ENCODE measurements at places on chromosomes 2 and 18. TPM values are rescaled to one million over a fixed set of nuclear protein-coding genes. Genes with fewer than 3 reads are reported as not detected.
A peak's percentile ranks its signal among the peaks of the same experiment; 100 is the strongest.

DNA sequence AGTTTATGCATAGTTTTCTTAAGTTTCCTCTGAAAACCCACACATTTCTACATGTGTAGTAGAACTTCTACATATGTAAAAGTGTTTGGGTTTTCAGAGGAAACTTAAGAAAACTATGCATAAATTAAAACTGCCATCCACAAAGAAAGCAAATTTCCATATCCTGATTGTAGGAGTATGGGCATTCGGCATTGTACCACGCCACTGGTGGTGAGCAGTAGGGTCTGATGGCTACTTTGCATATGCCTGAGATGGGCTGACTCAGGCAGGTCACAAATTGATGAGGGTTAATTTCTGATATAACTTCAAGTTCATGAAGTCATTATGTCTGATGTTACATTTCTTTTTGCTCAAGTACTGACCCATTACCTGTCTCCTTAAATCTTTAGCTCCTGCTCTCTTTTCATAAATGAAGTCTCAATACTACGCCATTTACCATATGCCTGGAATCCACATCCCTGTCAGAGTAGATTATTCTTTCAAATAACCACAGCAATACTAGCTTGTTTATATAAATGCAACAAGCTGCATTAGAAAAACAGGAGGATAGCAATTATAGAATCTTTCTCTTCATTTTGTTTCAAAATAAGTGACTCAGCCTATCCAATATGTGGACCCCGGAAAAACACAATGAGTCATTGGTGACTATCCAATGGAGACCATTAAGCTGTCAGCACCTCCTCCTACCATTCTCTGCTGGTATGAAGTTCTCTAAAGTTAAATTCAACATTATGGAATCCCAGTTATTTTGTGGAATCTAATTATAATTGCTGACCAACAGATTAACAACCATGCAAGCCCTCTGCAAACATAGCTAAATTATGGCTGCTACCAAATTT lies 355.2 kb upstream of the UBE2E3 start:
- DNase-seq, result no peak
- no peak overlapping the region for H3K27ac ChIP-seq
- H3K27me3 ChIP-seq, result no peaks in the 10 kb centered on the region
- H3K36me3 ChIP-seq, result no peaks in the 10 kb centered on the region
- H3K4me3 ChIP-seq, result no peak overlapping the region

MOCOS gene
- total RNA-seq, result 0.54 TPM

CLEC4F gene
- total RNA-seq, result not detected

DNA sequence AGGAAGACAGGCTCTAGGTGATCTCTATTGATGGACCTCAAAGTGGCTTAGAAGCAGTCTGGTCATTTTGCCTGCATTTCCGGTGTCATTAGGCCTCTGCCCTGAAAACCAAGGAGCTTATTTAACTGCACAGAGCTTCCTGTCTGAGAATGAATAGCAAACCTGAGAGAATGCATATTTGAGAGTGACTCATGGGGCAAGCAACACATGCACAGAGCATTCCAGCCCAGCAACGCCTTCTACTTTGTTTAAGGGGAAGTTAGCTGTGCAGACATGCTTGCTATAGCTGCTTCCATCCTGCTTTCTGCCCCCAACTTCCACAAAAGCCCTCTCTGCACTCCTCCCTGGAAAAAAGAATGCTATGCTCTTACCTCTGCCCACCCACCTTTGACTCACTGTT lies 232.8 kb downstream of the GRB14 start:
- no peak overlapping the region for H3K4me3 ChIP-seq
- no peak overlapping the region for H3K27ac ChIP-seq
- DNase-seq, result no peak
- H3K36me3 ChIP-seq, result no peaks in the 10 kb centered on the region
- peaks cover 5% of the 10 kb centered on the region for H3K4me1 ChIP-seq

LRRTM4 gene
- total RNA-seq, result not detected

DNA sequence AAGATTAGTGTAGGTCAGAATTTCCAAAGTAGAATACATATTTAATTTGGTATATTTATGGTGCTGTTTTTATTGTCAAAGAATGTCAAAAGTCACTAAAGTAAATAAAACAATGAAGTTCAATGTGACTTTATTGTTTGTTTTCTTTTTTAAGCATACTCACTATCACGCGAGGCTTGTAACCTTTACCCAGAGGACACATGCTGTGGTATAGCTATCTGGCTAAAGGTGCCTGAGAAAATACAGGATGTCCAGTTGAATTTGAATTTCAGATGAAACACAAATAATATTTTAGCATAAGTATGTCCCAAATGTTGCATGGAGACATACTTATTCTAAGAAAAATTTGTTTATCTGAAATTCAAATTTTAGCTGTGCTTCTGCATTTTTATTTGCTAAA lies 103.3 kb upstream of the KLF7 start:
- H3K27ac ChIP-seq, result no peak overlapping the region
- no peaks in the 10 kb centered on the region for H3K4me1 ChIP-seq
- no peak for DNase-seq
- no peaks in the 10 kb centered on the region for H3K36me3 ChIP-seq
- no peak overlapping the region for H3K4me3 ChIP-seq
- no peaks in the 10 kb centered on the region for H3K27me3 ChIP-seq

GRCh38 chr2:161102770-161103450 lies 57.3 kb upstream of the TANK start:
- H3K36me3 ChIP-seq, result no peaks in the 10 kb centered on the region
- H3K4me3 ChIP-seq, result no peak overlapping the region
- DNase-seq, result no peak
- no peaks in the 10 kb centered on the region for H3K27me3 ChIP-seq
- H3K27ac ChIP-seq, result no peak overlapping the region

DNA sequence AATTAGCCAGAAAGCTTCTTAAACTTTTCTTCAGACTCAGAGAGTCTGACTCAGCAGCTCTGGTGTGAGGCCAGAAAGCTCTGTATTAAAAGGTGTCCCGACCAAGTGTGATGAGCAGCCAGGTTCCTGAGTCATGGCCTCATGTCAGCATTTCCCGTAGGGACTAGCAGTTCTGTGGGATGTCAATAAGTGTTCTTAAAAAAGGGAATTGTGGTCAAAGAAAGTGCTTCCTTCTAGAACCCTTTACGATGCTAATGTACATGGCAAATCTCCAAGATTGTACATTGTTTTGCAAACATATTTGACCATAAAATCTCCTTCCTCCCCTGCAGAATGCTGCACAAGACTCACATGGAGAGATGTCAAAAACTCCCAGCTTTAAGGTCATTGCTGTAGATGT lies 80.1 kb downstream of the PLA2R1 start:
- no peak overlapping the region for H3K4me3 ChIP-seq
- peak; percentile 49 for DNase-seq
- H3K27me3 ChIP-seq, result no peaks in the 10 kb centered on the region
- H3K27ac ChIP-seq, result peak overlapping the region; percentile 75
- peaks cover 42% of the 10 kb centered on the region for H3K4me1 ChIP-seq

- H3K36me3 ChIP-seq, result no peaks in the 10 kb centered on the region
- no peak for DNase-seq
- no peaks in the 10 kb centered on the region for H3K27me3 ChIP-seq
- no peaks in the 10 kb centered on the region for H3K4me1 ChIP-seq
Observed at GRCh38 chr2:155157065-155157464, 458.6 kb downstream of the KCNJ3 start.

GRCh38 chr2:43879261-43879660 lies 40.5 kb downstream of the ABCG8 start:
- no peak overlapping the region for H3K4me3 ChIP-seq
- no peaks in the 10 kb centered on the region for H3K36me3 ChIP-seq
- peaks cover 4% of the 10 kb centered on the region for H3K4me1 ChIP-seq
- no peak overlapping the region for H3K27ac ChIP-seq
- DNase-seq, result no peak

GRCh38 chr2:132374551-132374950 lies 42.1 kb upstream of the GPR39 start:
- H3K4me1 ChIP-seq, result no peaks in the 10 kb centered on the region
- DNase-seq, result no peak
- H3K27ac ChIP-seq, result no peak overlapping the region

GRCh38 chr2:45182667-45183295 lies 173.5 kb upstream of the SIX2 start:
- DNase-seq, result no peak
- H3K27me3 ChIP-seq, result no peaks in the 10 kb centered on the region

RAPGEF4 gene
- total RNA-seq, result 16.2 TPM

- no peak overlapping the region for H3K4me3 ChIP-seq
- no peaks in the 10 kb centered on the region for H3K36me3 ChIP-seq
- H3K27me3 ChIP-seq, result no peaks in the 10 kb centered on the region
- H3K27ac ChIP-seq, result no peak overlapping the region
- no peaks in the 10 kb centered on the region for H3K4me1 ChIP-seq
Observed at GRCh38 chr2:118791483-118791882, 56.0 kb downstream of the EN1 start.

GRCh38 chr2:74925361-74925786 lies 33.1 kb upstream of the POLE4 start:
- no peaks in the 10 kb centered on the region for H3K36me3 ChIP-seq
- H3K4me3 ChIP-seq, result no peak overlapping the region
- H3K27ac ChIP-seq, result no peak overlapping the region
- H3K27me3 ChIP-seq, result no peaks in the 10 kb centered on the region
- H3K4me1 ChIP-seq, result no peaks in the 10 kb centered on the region

DNA sequence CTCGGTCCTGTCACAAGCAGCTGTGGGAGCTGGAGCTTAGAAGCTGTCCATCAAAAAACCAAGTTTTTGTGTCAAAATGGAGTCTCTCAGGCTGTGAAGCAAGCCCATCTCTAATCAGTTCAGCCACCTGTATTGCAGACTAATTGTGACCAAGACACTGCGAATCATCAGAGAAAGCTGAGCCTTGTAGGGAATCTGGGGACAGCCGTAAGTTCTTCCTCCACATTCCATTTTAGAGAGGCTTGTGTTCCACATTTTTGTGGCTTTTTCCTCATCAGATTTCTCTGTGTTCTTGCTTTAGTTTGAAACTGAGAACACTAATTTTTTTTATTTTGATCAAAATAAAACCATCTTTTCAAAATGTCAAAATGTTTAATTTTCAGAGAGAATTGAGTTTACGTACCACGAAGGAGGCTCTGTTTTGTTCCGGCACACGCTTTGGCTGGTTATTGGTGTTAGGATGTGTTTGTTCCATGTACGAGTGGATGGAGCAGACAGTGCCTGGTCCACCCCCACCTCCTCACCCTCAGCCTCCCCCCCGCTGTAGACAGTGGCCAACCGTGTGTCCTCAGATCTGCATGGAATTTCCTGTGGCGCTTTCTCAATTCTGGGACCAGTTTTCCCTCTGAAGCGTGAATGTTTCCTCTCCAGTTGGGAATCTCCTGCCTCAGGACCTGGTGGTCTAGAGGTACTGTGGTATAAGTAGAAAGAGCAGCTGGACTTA lies 140.8 kb downstream of the AGAP1 start:
- no peaks in the 10 kb centered on the region for H3K36me3 ChIP-seq
- H3K27ac ChIP-seq, result no peak overlapping the region
- no peak overlapping the region for H3K4me3 ChIP-seq
- no peak for DNase-seq

- H3K27ac ChIP-seq, result no peak overlapping the region
- H3K27me3 ChIP-seq, result no peaks in the 10 kb centered on the region
Observed at GRCh38 chr2:45040786-45041185, 31.5 kb upstream of the SIX2 start.

DNA sequence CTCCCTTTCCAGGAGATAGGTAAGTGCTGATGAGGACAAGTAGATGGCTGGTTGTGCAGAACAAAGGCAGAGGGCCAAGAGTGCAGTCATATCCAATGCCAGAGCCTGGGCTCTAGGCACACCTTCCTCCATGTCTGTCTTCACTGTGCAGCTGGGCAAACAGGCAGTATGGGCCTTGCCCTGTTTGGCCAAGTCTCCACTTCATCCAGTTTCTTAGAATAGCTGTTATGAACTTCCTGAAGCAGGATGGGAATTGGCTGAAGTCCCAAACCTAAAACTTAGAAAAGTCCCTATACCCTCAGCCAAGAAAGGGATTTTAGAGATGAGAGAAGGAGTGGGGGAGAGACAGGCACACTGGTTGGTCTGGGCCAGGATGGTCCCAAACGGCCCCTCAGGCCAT lies 37.5 kb upstream of the CYP26B1 start:
- H3K4me3 ChIP-seq, result no peak overlapping the region
- no peak overlapping the region for H3K27ac ChIP-seq

GRCh38 chr18:35460736-35461161 lies 37.0 kb downstream of the INO80C start:
- no peaks in the 10 kb centered on the region for H3K27me3 ChIP-seq
- H3K4me3 ChIP-seq, result no peak overlapping the region
- H3K4me1 ChIP-seq, result peaks cover 12% of the 10 kb centered on the region
- no peaks in the 10 kb centered on the region for H3K36me3 ChIP-seq
- DNase-seq, result no peak
